Activated CD4-positive, CD25-positive, alpha-beta regulatory T cell treated with anti-CD3 and anti-CD28 coated beads, Interleukin-2, amount 50 U/mL, for 72 hours (primary cell): ENCODE measurements at places on chromosomes 7 and 10.
A peak's percentile ranks its signal among the peaks of the same experiment; 100 is the strongest.

DNA sequence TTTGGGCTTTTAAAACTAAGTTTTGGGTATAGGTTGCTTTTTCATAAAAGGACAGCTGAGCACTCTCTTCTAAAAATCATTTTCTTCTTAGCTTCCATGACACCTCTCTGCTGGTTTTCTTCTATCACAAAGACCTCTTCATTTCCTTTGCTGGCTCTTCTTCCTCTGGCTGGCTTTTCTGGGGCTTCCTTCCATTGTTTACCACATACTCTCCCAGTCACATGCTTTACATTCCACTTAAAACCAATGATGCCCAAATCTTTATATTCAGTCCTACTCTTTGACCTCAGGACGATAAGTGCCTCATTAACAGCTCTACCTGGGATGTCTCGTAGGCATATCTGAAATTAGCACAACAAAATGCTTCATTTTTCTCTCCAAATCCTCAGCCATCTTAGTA is 26.8 kb downstream of the FAM133B start:
- no peak for DNase-seq

- DNase-seq: no peak
Measured at GRCh38 chr10:88672041-88672440, 7.8 kb downstream of the LIPF start.

DNA sequence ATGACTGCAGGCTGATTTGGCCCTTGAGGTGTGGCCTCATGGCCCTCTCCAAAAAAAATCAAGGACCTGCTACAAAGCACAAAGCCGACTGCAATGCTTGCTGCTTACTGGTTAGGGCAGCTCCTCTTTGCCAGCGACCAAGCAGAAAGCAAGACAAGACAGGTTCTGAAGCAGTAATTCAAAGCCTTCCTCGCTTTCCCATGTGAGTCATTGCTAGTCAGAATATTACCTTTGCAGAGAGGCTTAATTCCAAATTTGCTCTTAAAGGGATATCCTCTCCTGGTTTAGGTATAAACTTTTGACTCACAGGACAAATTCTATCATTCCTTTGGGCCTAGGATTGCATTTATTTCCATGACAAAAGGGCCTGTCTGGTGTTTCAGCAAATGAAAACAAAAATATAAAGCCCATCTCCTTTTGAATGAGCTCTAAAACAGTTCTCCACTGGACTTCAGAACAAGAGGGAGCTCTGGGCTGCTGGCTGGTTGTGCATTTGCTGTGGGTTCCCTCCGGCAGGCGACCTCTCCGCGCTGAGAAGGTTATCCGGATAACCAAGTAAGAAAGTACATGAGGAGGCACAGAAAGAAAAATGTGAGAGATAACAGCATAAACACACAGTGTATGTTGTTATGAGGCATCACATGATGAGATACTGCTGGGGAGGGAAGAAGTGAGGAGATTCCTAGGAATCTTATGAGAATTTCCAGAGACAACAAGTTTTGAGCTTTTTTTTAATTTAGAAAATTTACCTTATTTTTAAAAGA is 90.8 kb downstream of the EGFR start:
- no peak for DNase-seq

DNA sequence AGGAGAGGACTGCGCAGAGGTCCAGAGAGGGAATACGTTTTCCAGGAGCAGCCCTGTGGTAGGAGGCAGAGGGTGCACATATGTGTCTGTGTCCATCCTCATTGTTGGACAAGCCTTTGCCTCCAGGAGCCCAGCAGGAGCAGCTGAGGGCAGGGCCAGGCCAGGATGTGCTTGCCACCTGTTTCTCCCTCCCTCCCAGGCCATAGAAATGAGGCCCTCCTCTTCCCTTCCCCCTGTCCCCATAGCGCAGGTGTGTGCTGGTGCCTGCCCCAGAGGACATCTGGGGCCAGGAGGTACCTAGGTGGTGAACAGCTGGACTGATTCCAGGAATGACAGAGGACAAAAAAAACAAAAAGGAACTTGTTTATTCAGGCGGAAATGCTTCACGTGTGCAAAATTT is 10.5 kb upstream of the CXCL12 start:
- no peak for DNase-seq

- no peak for DNase-seq
Measured at GRCh38 chr10:1380088-1380671, 324.0 kb downstream of the WDR37 start.

GRCh38 chr10:89644967-89645741 is at the start of gene PANK1:
Gene PANK1 (minus strand): TSS chr10:89645242. CDS start chr10:89644891, 351 bp downstream.
- DNase-seq: peak; percentile 70

- DNase-seq: no peak
Measured at GRCh38 chr10:27834476-27834875, 88.9 kb upstream of the MKX start.

DNA sequence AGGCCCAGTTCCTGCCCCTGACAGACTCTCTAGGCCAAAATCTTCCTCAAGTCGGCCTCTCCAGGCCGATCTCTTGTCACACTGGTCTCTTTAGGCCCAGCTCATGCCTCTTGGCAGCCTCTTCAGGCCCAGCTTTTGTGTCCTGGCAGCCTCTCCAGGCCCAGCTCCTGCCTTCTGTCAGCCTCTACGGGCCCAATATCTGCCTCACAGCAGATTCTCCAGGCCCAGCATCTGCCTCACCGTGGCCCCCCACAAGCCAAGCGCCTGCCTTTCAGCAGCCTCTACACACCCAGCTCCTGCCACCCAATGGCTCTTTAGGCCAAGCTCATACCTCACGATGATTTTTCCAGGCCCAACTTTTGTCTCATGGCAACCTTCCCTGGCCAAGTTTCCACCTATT is 33.0 kb upstream of the VKORC1L1 start:
- no peak for DNase-seq

- no peak for DNase-seq
Measured at GRCh38 chr7:24108906-24109376, 175.0 kb upstream of the NPY start.

GRCh38 chr7:148398844-148399365 is 191.7 kb upstream of the C7orf33 start:
- DNase-seq: no peak

- no peak for DNase-seq
Measured at GRCh38 chr7:44313621-44314031, 11.8 kb downstream of the CAMK2B start.

DNA sequence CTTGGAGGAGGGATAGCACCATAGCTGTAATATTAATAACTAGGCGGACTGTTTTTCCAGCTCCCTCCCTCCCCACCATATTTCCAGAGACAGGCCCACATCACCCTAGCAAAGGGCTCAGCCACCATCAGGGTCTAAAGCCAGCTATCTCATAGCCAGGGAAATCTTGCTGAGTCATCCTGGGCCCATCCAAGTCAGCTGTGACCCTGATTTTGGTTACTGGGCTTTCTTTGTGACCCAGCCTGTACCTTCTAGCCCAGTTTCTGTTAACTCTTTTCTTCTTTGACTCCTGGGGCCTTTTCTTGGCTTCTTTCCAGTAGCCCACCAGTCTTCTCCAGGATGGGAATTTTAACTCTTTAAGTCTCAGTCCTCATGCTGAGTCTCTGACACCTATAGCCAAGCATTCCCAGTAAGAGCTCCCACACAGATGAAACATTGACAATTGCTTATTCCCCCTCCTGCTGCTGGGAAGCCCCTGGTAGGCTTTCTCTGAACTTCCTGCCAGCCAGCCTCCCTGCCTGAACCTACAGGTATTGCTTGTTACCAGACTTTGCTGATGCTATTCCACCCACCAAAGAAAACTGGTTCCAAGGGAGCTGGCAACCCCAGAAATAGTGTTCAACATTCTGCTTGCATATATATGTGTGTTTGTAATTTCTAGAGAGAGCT is 34.8 kb upstream of the ADO start:
- DNase-seq: no peak

GRCh38 chr7:155169498-155170065 is 99.5 kb downstream of the HTR5A start:
- DNase-seq: no peak

DNA sequence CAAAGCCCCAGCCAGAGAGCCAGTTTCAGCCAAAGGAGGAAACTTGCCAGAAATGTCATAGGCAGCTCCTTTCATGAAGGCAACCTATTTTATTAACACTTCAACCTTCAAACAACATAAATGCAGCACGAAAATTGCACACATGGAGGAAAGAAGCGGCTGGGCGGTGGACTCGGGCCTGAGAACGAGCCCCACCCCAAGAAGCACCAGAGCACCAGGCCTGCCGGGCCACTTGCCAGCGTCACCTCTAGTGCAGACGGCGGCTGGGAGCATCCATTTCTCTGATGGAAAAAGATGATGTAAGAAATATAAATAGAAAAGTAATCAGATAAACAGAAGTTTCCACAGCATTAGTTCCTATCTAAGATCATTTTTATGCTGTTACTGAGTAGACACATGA is 100.0 kb downstream of the TCERG1L start:
- no peak for DNase-seq

- no peak for DNase-seq
Measured at GRCh38 chr10:84258034-84258695, 13.3 kb downstream of the RGR start.

DNA sequence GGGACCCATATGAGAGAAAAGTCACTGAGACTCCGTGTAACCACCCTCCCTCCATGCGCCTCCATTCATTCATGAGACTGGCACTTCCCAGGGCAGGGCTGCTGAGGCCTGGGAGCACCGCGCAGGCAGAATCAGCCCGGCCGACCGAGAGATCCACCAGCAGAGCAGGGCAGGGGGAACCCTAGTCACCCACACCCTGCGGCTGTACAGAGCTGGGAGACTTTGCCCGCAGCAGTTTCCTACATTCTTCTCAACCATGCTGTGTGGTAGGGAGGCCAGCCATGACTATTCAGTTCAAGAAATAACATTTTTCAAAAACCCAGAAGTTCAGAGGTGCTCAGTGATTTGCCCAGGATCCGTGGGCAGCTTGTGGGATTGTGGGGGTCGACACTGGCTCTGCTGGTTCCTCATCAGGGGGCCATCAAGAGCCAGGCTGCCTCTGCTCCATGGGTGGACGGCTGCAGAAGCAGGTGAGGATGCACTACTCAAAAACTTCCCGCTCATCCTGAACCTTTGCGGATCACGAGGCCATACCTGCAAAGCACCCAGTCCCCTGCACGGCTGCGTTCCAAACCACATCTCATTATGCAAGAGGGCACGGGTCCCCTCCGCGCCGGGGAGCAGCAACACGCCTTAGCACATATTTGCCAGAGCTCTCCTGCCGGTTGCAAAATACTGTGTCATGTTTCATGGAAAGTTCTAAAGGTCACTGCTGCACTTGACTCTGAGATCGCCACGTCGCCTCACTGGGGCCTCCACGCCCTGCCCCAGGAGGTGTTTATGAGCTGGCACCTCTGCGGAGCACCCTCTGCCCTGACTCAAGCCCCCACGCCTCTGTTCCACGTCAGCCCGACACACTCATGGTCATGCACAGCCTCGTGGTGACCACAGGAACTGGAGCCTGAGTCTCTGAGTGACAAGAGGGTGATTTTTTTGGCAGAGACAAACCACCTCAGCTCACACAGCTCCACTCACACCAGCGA is 132.0 kb downstream of the PRKAG2 start:
- DNase-seq: peak; percentile 47

DNA sequence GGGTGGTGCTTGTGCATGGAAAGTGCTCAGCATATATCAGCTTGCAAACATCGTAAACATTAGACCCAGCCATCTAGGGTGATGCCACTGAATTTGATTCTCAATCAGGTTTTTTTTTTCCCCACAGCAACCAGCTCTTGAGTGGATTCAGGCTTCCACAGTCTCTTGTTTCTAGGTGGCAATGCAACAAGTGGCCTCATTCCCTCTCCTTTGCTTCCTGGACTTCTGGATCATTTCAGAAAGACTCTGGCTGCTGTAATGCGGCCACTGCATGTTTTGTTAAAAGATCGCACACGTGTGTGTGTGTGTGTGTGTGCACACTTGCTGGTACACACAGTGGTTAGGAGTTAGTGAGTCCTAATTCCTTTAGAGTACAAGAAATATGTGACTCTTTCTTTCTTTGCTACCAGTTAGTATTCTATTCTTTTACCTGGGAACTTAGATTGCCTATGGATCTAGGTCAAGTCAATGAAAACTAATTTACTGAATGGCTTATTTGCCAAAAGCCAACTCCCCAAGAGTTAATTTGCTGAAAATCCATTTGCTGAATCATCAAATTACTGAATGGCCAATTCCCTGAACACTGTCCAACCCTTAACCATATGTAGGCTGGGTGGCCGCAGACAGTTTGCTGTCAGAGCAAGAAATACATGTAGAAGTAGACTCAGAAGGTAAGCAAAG is 222.5 kb downstream of the CCSER2 start:
- no peak for DNase-seq

GRCh38 chr7:53743697-53744402 is 708.4 kb downstream of the POM121L12 start:
- DNase-seq: no peak

- no peak for DNase-seq
Measured at GRCh38 chr7:70678621-70679251, 453.2 kb upstream of the GALNT17 start.

- DNase-seq: no peak
Measured at GRCh38 chr10:71846816-71847215, 4.2 kb downstream of the PSAP start.

DNA sequence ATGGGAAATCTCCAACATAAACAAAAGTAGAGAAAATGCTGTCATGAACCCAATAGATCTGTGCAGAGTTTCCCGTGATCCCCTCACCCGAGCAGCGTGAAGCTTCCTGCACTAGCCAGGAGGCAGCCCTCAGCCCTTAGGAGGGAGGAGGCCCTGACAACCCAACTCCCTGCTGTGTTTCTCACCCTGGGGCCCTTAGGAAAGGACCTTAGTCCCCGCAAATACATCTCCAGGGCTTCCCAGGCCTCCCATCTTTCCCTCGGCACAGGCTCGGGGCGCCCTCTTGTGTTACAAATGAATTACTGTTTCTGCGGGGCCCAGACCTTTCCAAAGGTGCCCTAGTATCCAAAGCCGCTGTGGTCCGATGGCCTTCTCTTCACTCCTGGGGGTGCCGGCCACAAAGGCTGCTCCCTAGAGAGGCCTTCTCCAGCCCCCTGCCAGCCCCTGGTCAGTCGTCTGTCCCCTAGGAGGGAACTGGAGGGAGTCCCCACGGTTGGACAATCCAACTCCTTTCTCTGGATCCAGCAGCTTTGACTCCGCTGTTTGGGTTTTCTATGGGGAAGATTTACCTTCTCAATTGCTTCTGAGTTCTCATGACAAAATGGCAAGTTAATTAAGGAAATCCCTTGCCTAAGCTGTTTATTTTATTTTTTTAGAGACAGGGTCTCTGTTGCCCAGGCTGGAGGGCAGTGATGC is 49.9 kb upstream of the SH2B2 start:
- peak; percentile 53 for DNase-seq

- no peak for DNase-seq
Measured at GRCh38 chr10:114548662-114549061, 109.4 kb downstream of the ABLIM1 start.
